ENCODE measurements at places on chromosomes 4 and X.
A peak's percentile ranks its signal among the peaks of the same experiment; 100 is the strongest.

- no peak overlapping the region for H3K4me3 ChIP-seq
- no peaks in the 10 kb centered on the region for H3K27me3 ChIP-seq
- no peaks in the 10 kb centered on the region for H3K36me3 ChIP-seq
- no peak for DNase-seq
- H3K4me1 ChIP-seq = no peaks in the 10 kb centered on the region
These were observed 173.6 kb upstream of the LNX1 start for GRCh38 chr4:53764761-53765490.

DNA sequence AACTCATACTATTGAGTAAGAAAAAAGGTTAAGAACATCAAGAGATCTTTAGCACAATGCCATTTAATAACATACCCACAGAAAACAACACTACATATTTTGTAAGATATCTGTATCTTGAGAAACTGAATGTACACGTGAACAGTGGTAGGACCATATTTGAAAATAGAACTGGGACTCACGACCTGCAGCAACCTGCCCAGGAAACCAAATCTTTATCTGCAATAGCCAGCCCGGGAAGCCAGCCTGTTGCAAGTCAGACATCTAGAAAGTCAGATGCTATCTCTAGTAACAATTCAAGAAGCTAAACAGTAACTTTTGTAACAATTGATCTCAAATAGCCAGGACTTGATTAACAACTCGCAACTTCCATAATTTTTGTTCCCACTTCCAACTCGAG is 52.6 kb upstream of the SOD3 start:
- no peak for DNase-seq
- H3K4me1 ChIP-seq = no peaks in the 10 kb centered on the region
- H3K4me3 ChIP-seq = no peak overlapping the region
- no peaks in the 10 kb centered on the region for H3K36me3 ChIP-seq

DNA sequence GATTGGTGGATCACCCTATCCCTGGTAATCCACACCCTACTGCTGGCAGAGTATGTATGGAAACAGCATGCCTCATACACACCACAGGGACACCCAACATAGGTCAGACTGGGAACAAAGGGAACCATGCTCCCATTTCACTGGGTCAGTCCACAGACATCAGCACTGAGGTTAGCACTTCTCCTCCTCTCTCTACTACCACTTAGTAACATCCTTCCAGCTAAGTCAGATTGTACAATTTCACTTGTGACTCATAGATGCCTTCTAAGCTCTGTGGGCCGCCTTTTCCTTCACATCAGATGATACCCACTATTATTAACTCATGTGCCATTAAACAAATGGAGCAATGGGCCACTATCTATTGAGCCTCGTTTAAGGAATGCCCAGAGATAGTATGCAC is 15.5 kb upstream of the ZXDA start:
- H3K4me1 ChIP-seq = no peaks in the 10 kb centered on the region
- no peak overlapping the region for H3K27ac ChIP-seq
- H3K36me3 ChIP-seq = no peaks in the 10 kb centered on the region
- DNase-seq = no peak
- H3K4me3 ChIP-seq = no peak overlapping the region
- no peaks in the 10 kb centered on the region for H3K27me3 ChIP-seq

- no peaks in the 10 kb centered on the region for H3K4me1 ChIP-seq
- no peaks in the 10 kb centered on the region for H3K27me3 ChIP-seq
- no peak overlapping the region for H3K27ac ChIP-seq
- no peaks in the 10 kb centered on the region for H3K36me3 ChIP-seq
- DNase-seq = no peak
These were observed 37.1 kb downstream of the ITM2A start for GRCh38 chrX:79330022-79330421.

- H3K27ac ChIP-seq = no peak overlapping the region
- H3K27me3 ChIP-seq = peaks cover 4% of the 10 kb centered on the region
- H3K36me3 ChIP-seq = no peaks in the 10 kb centered on the region
These were observed 46.9 kb upstream of the SLC25A4 start for GRCh38 chr4:185096032-185096653.

DNA sequence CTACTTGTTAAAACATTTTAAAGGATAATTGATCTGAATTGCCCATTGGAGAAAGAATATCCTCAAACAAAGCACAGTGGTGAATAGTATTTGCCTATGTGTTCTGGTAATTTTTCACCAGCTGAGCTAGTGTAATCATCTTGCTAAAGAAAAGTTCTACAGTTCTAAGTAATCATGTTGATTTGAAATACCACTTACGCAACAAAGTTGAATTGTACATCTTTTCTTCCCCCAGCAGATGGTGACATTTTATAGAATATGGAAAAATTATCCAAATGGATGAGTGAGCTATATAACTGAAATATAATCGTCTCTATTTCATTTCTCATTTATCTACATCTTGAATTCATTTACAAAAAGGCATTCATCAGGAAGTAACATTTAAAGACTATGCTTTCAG is 9.7 kb upstream of the ZNF674 start:
- no peak overlapping the region for H3K4me3 ChIP-seq
- H3K27me3 ChIP-seq = no peaks in the 10 kb centered on the region
- no peaks in the 10 kb centered on the region for H3K36me3 ChIP-seq
- no peak for DNase-seq
- no peak overlapping the region for H3K27ac ChIP-seq
- no peaks in the 10 kb centered on the region for H3K4me1 ChIP-seq

- H3K36me3 ChIP-seq = no peaks in the 10 kb centered on the region
- H3K4me1 ChIP-seq = peaks cover 31% of the 10 kb centered on the region
- peak overlapping the region; percentile 78 for H3K27ac ChIP-seq
- DNase-seq = no peak
These were observed 36.9 kb downstream of the NBDY start for GRCh38 chrX:56765811-56766553.

GRCh38 chr4:48949086-48949485 is 37.0 kb upstream of the CWH43 start:
- no peak overlapping the region for H3K27ac ChIP-seq
- no peak for DNase-seq
- H3K4me1 ChIP-seq = no peaks in the 10 kb centered on the region
- H3K36me3 ChIP-seq = no peaks in the 10 kb centered on the region

DNA sequence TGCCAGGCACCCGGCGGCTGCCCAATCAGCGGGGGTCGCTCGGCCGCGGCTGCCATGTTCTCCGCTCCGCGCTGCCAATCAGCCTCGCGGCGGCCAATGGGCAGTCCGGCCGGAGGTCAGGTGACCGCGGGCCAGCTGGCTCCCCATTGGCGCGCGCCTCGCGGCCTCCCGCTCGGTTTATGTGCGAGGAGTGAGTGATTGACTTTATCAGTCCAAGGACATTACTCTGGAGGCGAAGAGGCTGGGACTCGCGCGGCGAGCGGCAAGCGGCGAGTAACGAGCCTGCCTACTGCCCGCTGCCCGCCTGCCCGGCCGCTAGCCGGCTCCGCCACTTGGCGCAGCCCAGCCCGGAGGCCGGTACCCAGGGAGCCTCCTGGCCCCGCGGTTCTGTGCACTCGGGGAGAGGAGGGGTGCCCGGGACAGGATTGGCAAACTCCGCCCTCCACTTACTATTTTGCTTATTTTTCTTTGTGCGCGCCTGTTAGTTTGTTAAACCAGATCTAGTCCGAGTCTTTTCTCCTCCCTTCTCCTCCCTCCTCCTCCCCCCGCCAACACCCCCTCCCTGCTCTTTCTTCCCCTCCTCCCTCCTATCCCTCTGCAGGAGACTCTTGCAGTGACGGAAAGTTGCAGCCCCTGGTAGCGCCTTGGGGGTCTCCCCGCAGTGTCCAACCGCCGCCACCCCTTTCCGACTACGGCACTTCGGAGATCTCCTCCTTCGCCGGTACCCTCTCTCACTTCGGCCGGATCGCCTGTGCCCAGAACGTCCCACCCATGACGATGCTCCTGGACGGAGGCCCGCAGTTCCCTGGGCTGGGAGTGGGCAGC is at the start of gene ZIC3:
Gene ZIC3, plus strand, starts transcription at position 207 of the 825 bp plus-strand sequence. Its CDS starts 565 bp downstream, at position 772.
- H3K27me3 ChIP-seq = peaks cover 21% of the 10 kb centered on the region
- DNase-seq = no peak
- no peak within 1 kb of the TSS for H3K4me3 ChIP-seq
- H3K27ac ChIP-seq = no peak within 1 kb of the TSS
- no peaks in the 10 kb centered on the region for H3K36me3 ChIP-seq
- no peaks in the 10 kb centered on the region for H3K4me1 ChIP-seq

DNA sequence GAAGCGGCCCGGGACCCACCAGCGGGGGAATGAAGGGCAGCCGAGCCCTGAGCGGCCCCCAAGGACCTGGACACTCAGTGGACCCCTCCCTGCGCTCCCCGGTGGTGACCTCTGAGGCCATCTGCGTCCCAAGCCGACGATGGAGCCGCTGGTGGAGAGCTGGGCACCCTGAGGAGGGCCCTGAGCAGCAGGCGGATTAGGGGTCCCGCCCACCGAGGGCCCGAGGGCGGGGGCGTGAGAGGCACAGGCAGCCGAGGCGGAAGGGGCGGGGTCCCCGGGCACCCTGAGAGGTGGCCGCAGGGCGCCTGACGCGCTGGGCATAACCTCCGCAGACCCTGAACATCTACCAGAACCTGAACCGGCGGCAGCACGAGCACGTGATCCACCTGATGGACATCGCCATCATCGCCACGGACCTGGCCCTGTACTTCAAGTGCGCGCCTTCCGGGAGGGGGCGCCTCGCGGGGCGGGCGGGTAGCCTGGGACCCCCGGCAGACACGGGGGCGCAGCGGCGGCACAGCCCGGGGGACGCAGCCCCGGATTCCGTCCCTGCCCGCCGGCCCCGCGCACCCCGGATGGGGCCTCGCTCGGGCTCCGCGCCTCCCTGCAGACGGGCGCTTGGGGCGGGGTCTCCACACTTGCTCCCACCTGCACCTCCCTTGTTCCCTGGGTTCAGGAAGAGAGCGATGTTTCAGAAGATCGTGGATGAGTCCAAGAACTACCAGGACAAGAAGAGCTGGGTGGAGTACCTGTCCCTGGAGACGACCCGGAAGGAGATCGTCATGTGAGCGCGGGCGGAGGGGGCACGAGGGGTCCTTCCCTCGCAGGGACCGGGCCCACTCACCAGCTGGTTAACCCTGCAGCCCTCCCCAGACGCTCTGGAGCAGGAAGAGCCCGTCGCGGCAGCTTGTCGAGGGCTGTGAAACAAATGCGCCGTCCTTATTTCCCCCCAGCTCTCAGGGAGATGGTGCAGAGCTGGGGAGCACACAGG is 10.3 kb downstream of the ATP5ME start:
- peak; percentile 58 for DNase-seq
- peak overlapping the region; percentile 76 for H3K4me3 ChIP-seq
- peak overlapping the region; percentile 71 for H3K27ac ChIP-seq
- H3K4me1 ChIP-seq = peaks cover 18% of the 10 kb centered on the region

GRCh38 chrX:54320067-54320466 is 37.8 kb downstream of the WNK3 start:
- H3K27ac ChIP-seq = no peak overlapping the region
- no peaks in the 10 kb centered on the region for H3K36me3 ChIP-seq
- no peak overlapping the region for H3K4me3 ChIP-seq

DNA sequence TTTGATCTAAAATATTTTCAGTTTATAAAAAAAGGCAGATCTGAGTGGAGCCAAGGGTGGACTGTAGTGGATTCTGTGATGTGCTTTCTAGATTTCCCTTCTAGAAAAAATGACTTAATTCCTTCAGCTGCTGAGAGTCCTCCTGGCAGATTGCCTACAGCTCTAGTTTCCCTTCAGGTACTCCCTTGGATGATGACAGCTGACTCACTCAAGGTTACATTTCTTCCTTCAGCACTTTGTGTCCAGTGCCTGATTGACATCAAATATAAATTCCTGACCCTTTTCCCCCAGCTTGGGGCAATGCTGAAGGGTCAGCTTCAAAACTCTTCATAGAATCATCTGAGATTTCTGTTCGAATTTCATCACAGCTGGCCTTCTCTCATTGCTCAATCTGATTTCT is 161.7 kb downstream of the EMCN start:
- no peak for DNase-seq
- H3K4me3 ChIP-seq = no peak overlapping the region
- no peak overlapping the region for H3K27ac ChIP-seq
- no peaks in the 10 kb centered on the region for H3K36me3 ChIP-seq
- H3K27me3 ChIP-seq = no peaks in the 10 kb centered on the region

DNA sequence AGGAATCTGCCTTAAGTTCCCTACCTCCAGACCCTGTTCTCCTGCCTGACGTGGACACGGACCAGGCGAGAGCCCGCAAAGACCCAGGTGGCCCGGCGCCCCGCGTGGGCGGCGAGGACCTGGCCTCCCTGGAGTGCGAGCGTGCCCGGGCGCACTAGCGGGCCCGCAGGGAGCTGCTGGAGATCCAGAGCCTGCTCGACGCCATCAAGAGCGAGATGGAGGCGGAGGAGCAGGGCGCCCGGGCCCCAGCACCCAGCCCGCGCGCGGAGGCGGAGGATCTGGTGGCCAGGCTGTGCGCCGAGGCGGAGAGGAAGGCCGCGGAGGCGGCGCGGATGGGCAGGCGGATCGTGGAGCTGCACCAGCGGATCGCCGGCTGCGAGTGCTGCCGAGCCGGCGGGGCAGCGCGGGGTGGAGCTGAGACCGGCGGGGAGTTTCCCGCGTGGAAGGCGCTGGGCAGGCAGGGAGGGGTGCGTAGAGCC is 18.2 kb downstream of the MRFAP1 start:
- H3K36me3 ChIP-seq = no peaks in the 10 kb centered on the region
- no peaks in the 10 kb centered on the region for H3K27me3 ChIP-seq
- peak; percentile 37 for DNase-seq
- H3K4me1 ChIP-seq = peaks cover 10% of the 10 kb centered on the region

DNA sequence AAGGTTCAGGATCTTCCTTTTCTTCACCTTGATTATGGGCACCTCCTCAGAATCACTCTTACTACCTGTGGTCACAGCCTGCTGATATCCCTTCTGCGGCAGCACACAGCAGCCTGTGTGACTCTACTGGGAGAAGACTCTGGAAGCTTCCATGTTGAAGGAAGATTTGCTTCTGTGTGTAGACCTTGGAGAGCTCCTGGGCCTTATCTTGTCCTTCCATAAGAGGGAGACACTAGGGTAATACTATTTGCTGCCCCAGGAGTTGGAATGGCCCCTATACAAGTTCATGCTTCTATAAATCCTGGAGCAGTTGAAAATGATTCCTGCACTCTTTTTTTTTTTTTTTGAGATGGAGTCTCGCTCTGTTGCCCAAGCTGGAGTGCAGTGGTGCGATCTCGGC is 10.2 kb upstream of the SUPT20HL1 start:
- no peaks in the 10 kb centered on the region for H3K27me3 ChIP-seq
- H3K4me1 ChIP-seq = no peaks in the 10 kb centered on the region
- no peak overlapping the region for H3K27ac ChIP-seq
- H3K4me3 ChIP-seq = no peak overlapping the region
- H3K36me3 ChIP-seq = no peaks in the 10 kb centered on the region

DNA sequence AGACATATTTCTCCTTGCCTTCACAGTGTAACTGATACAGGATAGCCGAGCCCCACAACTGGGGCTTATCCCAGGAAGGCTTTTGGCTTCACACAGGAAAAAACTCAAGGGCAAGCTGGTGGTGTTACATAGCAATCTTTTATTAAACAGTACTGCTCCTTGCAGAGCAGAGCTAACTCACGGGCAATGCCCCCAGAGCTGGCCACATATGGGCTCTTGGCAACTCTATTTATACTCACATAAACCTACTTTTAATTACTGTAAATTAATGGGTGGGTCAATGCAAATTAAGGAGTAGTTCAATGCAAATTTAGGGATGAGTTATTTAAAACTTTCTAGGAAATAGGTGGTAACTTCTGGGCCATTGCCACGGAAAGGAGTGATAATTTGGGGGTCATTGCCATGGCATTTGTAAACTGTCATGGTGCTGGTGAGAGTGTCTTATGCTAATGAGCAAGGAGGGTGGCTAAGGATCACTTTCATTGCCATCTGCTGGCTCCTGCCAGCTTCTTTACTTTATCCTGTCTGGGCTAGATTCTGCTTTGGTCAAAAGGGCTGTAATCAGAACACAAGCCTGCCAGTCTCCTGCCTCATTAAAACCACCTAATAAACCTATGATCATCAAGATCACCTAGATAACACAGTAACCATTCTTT is 288.8 kb downstream of the CENPC start:
- no peak overlapping the region for H3K27ac ChIP-seq
- no peaks in the 10 kb centered on the region for H3K27me3 ChIP-seq
- no peaks in the 10 kb centered on the region for H3K36me3 ChIP-seq

Measured in effector memory CD4-positive, alpha-beta T cell (primary cell).